ENCODE measurements at places on chromosomes 13 and 19. TPM values are rescaled to one million over a fixed set of nuclear protein-coding genes. Genes with fewer than 3 reads are reported as not detected.
A peak's percentile ranks its signal among the peaks of the same experiment; 100 is the strongest.

Gene AMH
- not detected for total RNA-seq

Gene ZNF28
- total RNA-seq, result 35.1 TPM

Gene LAIR1
- 1.1 TPM for total RNA-seq

Gene ERVV-1
- not detected for total RNA-seq

Gene MIR17HG
- total RNA-seq, result 67.1 TPM

Gene SIGLECL1
- not detected for total RNA-seq

GRCh38 chr13:111184458-111185401 is 69.6 kb downstream of the ARHGEF7 start:
- DNase-seq, result peak; percentile 20

GRCh38 chr13:38819053-38819452 is 132.2 kb downstream of the FREM2 start:
- peak; percentile 20 for DNase-seq

DNA sequence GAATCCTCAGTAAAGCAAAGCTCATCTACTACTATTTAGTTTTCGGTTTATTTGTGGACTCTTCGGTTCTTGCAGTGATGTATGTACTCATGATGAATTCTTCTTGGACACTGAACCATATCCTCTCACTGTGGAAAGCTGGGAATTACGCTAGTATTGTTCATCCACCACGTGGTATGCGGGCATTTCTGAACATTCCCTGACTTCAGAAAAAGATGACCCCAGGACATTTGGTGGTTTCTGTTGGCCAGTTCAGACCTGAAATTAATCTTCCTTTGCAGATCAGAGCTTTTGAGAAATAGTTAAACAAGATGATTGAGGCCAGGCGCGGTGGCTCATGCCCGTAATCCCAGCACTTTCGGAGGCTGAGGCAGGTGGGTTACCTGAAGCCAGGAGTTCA is 25.3 kb upstream of the FBN3 start:
- DNase-seq, result no peak

GRCh38 chr13:103006641-103007426 is 59.4 kb downstream of the SLC10A2 start:
- DNase-seq, result no peak

DNA sequence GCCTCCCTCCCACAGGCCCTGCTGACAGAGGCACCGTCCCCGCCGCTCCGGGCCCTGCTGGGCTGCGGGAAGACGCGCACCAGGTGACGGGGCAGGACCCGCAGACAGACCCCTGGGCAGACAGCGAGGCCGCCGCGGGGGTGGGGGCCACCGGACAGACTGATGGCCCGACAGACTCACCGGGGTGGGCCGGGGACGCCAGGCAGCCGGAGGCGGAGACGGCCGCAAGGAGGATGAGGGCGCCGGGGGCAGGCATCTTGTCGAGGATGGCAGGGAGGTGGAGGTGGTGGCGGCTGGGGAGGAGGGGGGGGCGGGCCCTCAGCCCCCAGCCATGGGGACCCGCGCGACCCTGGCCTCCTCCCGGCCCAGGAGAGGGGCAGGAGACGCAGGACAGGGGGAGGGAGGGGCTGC is 309 bp downstream of the LMTK3 start:
- DNase-seq, result no peak

DNA sequence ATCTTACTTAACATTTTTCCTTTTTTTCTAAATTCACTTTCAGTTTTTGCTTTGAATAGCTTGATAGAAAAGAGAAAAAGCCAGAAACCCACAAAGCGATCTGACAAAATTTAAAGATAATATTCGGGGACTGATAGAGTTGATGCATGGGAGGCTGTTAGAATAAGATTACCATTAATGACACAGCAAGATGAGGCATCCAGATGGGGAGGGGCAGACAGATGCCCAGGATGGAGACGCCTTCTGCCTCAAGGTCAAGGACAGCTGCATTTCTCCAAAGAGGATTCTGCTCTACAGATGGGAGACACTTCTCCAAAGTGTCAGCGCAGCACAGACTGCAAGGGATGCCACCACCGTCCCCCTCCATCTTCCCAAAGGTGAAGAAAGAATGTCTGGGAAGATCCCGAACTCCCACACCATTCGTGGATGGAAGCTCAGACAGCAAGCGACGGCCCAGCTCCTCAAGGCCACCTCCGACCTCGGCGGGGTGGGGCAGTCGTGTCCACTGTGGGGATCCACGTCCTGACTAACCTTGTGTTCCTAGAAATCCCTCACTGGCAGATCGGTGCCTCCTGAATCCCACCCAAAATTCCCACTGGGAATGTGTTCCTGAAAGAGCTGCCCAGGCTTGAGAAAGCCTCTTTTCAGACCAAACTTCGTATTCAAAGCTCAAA is 32.9 kb downstream of the NAXD start:
- no peak for DNase-seq

DNA sequence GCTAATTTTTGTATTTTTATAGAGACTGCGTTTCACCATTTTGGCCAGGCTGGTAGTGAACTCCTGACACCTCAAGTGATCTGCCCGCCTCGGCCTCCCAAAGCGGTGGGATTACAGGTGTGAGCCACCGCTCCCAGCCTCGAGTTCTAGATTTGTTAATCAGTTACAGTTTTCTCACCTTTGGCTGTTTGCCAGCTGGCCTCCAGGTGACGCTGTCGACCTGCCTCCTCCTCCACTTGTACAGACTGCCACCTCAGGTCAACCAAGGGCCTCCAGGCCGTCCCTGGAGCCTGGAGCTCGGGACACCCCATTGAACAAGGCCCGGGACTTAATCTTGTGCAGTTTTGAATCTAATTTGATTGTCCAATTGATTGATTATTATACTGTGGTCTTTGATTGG is 45.5 kb downstream of the IER2 start:
- DNase-seq, result no peak

DNA sequence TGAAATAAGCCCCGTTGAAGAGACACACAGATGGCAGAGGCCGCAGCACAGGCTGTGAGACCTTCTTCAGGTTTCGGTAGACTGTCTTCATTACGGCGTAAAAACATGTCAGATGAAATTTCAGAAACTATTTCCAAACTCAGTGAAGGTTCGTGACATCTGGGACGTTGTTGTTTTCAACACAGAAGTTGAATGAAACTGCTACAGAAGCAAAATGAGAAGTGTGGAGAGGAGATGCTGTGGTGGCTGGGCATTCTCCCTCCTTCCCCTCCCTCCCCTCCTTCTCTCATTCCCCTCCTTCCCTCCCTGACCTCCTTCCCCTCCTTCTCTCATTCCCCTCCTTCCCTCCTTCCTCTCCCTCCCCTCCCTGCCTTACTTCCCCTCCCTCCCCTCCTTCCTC is 113.6 kb downstream of the ATP11A start:
- no peak for DNase-seq

GRCh38 chr13:106494936-106495335 is 40.5 kb downstream of the EFNB2 start:
- no peak for DNase-seq

- DNase-seq, result no peak
Measured at GRCh38 chr13:26236296-26236695, 14.2 kb upstream of the RNF6 start.

Data from occipital lobe (tissue), 3 donors.